T-helper 17 cell (primary cell): ENCODE measurements at places on chromosomes 12 and 14. TPM values are rescaled to one million over a fixed set of nuclear protein-coding genes. Genes with fewer than 3 reads are reported as not detected.
A peak's percentile ranks its signal among the peaks of the same experiment; 100 is the strongest.

- peaks cover 7% of the 10 kb centered on the region for H3K36me3 ChIP-seq
- no peak within 1 kb of the TSS for H3K27ac ChIP-seq
- H3K27me3 ChIP-seq, result peaks cover 33% of the 10 kb centered on the region
- no peak for DNase-seq
- H3K4me3 ChIP-seq, result no peak within 1 kb of the TSS
- peaks cover 8% of the 10 kb centered on the region for H3K4me1 ChIP-seq
Observed at GRCh38 chr12:8156845-8157244, at the start of gene ZNF705A. ZNF705A (plus strand) TSS chr12:8157015; CDS start chr12:8172626, 15,611 bp downstream.

GRCh38 chr12:104132351-104132956, 5.6 kb downstream of the NFYB start:
- no peaks in the 10 kb centered on the region for H3K27me3 ChIP-seq
- DNase-seq, result no peak
- peak overlapping the region; percentile 15 for H3K4me3 ChIP-seq

GRCh38 chr12:50533203-50533584, 28.4 kb downstream of the DIP2B start:
- H3K4me1 ChIP-seq, result peaks cover 23% of the 10 kb centered on the region
- H3K27me3 ChIP-seq, result no peaks in the 10 kb centered on the region

DNA sequence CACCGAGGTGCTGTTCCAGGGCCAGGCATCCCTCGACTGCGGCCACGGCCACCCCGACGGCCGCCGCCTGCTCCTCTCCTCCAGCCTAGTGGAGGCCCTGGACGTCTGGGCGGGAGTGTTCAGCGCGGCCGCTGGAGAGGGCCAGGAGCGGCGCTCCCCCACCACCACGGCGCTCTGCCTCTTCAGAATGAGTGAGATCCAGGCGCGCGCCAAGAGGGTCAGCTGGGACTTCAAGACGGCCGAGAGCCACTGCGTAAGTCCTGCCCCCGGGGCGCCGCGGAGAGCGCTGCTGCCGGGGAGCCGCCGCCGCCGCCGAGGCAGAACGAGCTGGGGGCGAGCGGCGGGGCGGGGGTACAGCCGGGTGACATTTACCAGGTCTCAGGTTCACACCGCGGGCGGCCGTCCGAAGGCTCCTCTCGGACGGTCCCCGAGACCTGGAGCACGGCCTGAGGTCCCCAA, 1.4 kb downstream of the PLXNC1 start:
- peak overlapping the region; percentile 96 for H3K4me3 ChIP-seq
- no peaks in the 10 kb centered on the region for H3K36me3 ChIP-seq
- DNase-seq, result no peak
- H3K4me1 ChIP-seq, result peaks cover 36% of the 10 kb centered on the region

DNA sequence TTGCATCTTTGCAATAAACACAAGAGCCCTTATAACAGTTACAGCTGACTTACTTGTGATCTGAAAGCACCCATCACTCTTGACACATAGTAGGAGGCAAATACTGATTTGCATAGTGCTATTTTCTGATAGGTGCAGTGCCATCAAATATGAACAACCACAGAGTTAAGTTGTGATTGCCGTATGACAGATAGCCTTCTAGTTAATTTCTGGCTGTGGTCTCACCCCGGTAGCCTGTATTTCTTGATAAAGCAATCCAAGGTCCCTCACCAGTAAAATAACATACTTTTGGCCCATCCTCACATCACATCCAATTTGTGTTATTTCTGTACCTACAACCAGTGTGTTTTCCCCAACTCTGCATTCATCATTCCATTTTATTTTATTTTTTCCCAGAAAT, 23.3 kb upstream of the STYK1 start:
- no peaks in the 10 kb centered on the region for H3K36me3 ChIP-seq
- H3K27ac ChIP-seq, result no peak overlapping the region
- peaks cover 3% of the 10 kb centered on the region for H3K27me3 ChIP-seq
- H3K4me3 ChIP-seq, result no peak overlapping the region
- peaks cover 11% of the 10 kb centered on the region for H3K4me1 ChIP-seq

DNA sequence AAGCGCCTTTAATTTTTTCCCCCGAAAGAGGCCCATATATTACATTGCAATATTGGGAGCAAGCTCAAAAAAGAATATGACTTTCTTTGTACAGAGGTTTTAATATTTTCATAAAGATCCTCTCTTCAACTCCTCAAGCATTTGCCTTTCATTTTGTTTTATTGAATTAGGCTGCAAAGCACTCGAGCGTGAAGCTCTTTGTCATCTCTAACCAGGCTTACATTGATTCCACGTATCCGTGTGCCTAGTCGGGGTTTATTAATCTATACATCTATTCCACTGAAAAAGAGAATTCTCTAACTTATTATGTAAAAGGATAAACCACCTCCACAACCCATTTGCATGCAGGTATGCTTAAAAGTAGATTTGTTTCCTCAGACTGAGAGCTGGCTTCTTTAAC, 234.8 kb upstream of the TMPO start:
- DNase-seq, result no peak
- H3K4me1 ChIP-seq, result no peaks in the 10 kb centered on the region
- H3K27me3 ChIP-seq, result peaks cover 32% of the 10 kb centered on the region
- H3K36me3 ChIP-seq, result no peaks in the 10 kb centered on the region

DNA sequence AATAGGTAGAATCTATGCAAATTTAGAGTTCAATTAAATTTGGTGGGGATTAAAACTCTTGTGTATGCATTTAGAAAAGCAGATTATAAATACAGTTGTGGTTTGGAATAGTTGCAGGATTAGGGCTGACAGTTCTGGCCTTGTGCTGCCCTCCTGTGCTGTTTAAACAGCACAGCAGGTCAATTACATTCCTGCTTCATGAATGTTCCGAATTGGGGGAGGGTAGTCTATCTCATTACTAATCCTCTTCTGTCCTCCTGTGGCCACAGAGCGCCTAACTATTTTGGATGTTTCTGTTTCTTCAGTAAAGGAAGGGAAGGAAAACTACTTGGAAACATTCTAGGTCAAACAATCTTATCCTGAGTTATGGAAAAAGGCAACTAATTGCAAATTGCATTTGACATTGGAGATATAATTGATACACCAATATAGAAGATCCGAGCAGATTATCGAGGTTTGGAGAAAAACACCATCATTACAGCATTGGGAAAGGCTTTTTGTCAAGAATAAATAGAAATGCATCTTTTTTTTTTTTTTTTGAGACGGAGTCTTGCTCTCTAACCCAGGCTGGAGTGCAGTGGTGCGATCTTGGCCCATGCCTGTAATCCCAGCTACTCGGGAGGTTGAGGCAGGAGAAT, 8.7 kb upstream of the GPR19 start:
- H3K27ac ChIP-seq, result peak overlapping the region; percentile 81
- peak overlapping the region; percentile 60 for H3K4me3 ChIP-seq
- H3K36me3 ChIP-seq, result no peaks in the 10 kb centered on the region
- peaks cover 8% of the 10 kb centered on the region for H3K4me1 ChIP-seq
- no peaks in the 10 kb centered on the region for H3K27me3 ChIP-seq

GRCh38 chr12:123948796-123949769, 23.5 kb downstream of the CCDC92 start:
- H3K27ac ChIP-seq, result no peak overlapping the region
- peaks cover 14% of the 10 kb centered on the region for H3K4me1 ChIP-seq
- no peak for DNase-seq
- H3K27me3 ChIP-seq, result no peaks in the 10 kb centered on the region
- H3K4me3 ChIP-seq, result no peak overlapping the region

DNA sequence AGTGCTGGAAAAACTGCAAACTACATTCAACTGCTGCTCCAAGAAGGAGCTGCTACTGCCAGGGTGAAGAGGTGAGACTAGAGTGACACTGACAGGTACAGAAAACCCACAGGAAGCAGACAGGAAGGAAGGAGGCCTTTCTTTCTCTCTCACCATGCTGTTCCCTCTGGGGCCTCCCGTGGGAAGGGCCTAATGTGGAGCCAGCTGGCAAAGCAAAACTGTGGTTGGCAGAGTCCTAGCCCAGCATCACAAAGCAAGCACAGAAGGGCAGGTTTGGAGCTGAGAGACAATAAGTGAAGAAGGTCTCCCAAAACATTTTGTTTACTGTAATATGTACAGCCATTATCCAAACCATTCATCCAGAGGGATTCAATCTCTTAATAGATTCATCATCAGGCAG, 122.5 kb upstream of the MAX start:
- peak overlapping the region; percentile 60 for H3K4me3 ChIP-seq
- H3K27ac ChIP-seq, result no peak overlapping the region
- H3K36me3 ChIP-seq, result no peaks in the 10 kb centered on the region
- H3K27me3 ChIP-seq, result no peaks in the 10 kb centered on the region

AKAP6 gene
- total RNA-seq, result 1.9 TPM

TDRD9 gene
- total RNA-seq, result not detected

CLEC1A gene
- total RNA-seq, result not detected

RHOJ gene
- total RNA-seq, result not detected

PIWIL1 gene
- not detected for total RNA-seq

VCPKMT gene
- total RNA-seq, result 26.3 TPM
